Stimulated activated CD8-positive, alpha-beta memory T cell treated with anti-CD3 and anti-CD28 coated beads, Interleukin-7, amount 100 ng/mL, for 1 hour (primary cell): ENCODE measurements at places on chromosomes 5 and 9.

- DNase-seq: no peak
Observed at GRCh38 chr5:76818844-76819831, at the start of gene F2RL1. Gene F2RL1 (plus strand): TSS chr5:76819030. CDS start chr5:76819183, 153 bp downstream.

DNA sequence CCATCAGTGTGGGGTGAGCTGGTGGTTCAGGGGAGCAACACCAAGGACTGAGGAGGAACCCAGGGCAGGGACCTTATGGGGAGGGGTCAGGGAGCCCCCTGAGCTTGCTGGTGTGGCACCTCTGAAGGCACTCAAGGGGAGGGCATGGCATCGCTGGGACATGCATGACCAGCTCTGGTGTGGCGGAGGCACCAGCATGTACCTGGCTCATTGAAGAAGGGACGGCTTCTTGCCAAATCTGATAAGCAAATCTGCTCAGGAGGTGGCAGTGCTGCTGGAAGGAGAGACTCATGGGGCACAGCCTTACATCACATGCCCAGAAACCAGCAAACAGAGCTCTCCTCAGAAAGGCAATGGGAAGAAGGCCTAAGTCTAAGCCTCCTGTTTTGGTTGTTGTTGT, 421.8 kb downstream of the SEMA5A start:
- DNase-seq: no peak

- no peak for DNase-seq
Observed at GRCh38 chr5:137054792-137055191, 444.3 kb downstream of the SPOCK1 start.

DNA sequence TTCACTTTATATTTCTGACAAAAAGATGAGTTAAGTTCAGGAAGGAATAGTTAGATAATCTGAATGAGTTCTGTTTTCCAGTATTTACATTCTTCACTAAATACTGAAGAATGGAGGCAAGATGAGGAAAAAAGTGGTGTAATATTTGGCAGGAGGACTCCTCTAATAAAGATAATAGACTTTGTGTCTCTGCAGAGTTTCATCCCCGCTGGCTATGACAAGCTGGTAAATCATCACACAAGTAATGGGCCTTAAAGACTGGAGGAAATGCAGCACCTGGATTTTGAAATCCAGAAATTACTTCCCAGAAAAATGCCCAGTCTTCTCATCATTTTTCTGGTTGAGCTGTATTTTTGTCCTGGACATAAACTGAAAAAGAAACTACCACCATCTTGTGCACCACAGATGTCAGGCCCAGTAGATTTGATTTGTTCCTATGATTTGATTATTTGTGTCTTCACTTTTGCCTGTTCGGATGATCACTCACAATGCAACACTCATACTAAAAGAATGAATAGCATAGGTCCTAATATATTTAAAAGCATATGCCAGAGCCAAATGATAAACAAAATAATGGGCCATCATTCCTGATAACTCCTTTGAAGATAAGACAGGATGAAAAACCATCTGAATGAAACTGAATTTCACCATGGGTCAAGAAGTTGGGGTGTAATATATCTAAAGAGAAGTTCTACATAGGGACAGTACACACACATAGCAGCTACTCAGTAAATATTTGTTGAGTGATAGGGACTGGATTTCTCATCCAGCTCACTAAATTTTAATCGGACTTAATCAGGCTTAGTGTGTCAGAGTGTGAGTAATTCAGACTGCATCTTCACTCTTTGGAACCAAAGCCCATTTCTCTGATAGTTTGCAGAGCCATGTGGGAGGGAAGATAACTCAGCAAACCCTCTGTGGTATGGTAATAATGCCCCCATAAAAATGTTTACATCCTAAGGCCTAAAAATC, 200.5 kb downstream of the HINT1 start:
- DNase-seq: no peak

GRCh38 chr9:121312169-121312568, 44.2 kb downstream of the GSN start:
- DNase-seq: no peak

- no peak for DNase-seq
Observed at GRCh38 chr9:38043931-38044623, 24.9 kb downstream of the SHB start.

DNA sequence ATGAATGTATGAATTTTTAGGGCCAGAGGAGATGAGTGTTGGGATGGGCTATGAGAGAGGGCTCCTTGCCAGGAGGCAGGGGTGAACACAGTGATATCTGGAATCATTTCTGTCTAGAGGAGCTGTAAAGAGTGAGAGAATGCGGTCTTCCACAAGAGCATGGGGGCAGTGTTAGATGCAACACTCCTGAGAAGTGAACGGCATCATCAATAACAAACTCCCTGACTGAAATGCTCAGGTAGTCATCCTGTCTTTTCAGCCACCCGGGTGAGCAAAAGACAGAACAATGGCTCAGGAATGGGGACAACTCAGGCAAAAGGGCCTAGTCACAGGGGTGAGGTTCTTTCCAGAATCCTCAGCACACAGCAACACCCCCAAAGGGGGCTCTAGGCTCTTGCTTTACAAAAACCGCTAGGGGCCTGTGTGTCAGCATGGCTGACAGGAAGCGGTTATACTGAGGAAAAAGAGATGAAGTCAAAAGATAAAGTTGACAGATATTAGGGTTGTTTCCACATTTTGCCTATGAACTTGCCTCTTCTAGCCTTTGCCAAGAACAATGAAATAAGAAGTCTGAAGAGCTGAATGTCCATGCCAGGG, 104.6 kb upstream of the LRRTM2 start:
- DNase-seq: no peak

- no peak for DNase-seq
Observed at GRCh38 chr9:73548201-73548600, 396.5 kb downstream of the ANXA1 start.
